ENCODE measurements at places on chromosomes 12 and 14.

DNA sequence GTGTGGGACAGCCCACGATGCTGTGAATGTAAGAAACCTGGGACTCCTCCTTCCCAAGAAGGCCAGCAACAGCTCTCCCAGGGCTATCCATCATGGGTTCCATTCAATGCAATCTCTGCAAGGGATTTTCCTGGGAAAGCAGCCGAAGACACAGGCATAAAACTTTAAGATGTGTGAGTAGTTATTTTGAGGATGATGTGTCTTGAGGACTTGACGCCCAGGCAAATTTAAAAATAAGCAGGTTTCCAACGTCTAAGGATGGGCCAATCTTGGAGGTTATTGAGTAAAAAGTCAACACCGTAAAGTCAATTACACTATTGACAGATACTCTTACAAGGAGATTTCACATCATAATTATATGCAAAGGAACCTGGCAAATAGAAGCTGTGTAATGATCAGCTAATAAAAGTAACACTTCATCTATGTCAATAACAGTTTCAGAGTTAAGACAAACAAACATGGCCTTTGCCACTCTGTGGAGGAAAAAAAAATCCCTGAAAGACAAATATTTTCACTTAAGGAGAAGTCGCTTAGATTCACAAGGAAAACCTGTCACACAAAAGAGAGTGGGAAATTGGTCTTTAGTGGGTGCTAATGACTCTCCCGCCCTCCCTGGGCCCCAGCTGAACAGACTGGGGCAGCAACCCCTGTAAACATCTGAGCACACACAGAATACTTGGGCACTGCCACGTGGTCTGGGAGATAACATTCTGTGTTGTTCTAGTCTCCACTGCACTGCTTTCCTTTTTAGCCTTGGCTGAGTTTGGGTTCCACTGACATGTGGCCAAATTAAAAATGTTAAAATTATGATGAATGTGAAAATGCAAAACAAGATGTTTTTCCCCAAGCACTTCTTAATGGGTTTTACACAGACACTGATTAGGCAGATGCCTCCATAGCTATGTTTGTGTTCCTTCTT is 240.9 kb downstream of the FOXN3 start:
- no peak for DNase-seq

DNA sequence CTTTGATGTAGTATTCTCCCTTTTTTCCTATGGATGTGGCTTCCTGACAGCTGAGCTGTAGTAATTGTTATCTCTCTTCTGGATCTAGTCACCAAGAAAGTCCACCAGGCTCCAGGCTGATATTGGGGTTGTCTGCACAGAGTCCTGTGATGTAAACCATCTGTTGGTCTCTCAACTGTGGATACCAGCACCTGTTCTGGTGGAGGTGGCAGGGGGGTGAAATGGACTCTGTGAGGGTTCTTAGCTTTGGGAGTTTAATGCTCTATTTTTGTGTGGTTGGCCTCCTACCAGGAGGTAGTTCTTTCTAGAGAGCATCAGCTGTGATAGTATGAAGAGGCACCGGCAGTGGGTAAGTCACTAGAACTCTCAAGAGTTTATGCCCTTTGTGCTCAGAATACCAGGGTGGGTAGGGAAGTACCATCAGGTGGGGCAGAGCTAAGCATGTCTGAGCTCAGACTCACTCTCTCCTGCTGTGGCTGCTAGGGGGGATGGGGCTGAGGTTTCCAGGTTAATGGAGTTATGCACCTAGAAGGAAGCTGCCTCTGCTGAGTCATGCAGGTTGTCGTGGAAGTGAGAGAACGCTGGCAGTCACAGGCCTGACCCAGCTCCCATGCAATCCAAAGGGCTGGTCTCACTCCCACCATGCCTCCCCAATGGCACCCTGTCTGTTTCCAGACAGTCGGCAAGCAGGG is 3.0 kb upstream of the TAS2R14 start:
- DNase-seq = no peak

GRCh38 chr14:61511558-61511948 is 183.8 kb upstream of the HIF1A start:
- DNase-seq = no peak

- DNase-seq = no peak
Observed at GRCh38 chr12:18387706-18388105, 126.4 kb downstream of the PIK3C2G start.

DNA sequence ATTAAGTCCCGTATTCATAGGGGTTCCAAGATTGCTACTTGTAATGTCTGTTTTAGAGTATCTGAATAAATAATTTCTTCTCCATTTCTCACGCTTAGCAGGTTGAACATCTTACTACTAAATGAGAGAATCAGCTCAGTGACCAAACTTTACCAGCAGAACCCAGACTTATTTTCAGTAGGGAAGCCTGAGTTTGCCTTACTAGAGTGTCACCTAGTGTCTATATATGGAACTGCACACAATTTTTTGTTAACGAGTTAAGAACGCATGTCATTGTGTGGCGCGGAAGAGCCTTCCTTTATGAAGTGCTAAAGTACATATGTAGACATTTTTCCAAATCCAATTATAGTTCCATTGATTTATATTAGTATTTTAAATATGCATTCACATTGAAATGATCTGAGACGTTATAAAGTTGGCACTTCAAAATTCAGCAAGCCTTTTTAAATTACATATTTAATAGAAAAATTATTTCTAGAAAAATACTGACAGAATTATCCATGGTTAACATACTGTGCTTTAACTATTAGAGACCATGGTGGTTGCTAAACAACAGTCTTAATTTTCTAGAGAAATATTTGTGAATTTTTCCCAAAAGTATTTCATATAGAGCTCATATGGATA is 88.3 kb downstream of the RPS29 start:
- DNase-seq = no peak

Measured in right atrium auricular region (tissue), 2 donors.